Activated naive CD4-positive, alpha-beta T cell treated with anti-CD3 and anti-CD28 coated beads, Interleukin-2, amount 50 U/mL, for 16 hours (primary cell): ENCODE measurements at places on chromosomes 5 and 9.

GRCh38 chr9:92097997-92098482 is 17.2 kb downstream of the SPTLC1 start:
- DNase-seq, result peak; percentile 49

DNA sequence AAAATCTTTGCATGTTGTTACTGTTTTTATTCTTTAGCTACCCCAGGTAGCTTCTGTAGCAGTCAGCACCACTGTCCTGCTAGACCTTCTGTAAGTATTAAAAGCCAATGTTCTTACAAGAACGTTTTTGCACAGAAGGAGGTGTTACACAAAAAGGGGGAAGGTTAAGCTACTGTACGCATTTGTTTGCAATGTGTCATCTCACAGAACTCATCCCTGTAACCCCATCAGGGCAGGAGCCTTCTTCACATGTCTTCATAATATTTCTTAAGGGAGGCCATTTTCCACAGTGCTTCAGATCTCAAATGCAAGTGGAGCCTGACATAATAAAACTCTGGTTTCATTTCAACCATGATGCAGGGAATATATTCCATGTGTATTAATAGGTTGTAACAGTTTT is 67.9 kb downstream of the OSMR start:
- no peak for DNase-seq

DNA sequence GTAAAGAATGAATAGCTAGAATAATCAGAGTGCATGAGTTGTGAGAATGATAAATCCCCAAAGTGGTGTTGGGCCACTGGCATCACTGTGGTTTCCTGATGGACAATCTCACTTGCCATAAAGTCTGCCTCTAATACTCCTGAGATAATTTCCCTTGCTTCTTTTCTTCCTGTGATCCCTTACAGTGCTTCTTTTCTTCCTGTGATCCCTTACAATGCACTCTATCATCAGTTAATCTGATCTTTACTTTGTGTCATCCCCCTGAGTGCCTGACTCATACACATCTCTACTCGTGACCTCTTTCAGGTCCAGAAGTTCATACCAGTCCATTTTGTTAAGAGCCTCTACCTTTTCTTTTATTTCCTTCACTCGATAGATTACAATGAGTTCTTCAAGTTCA is 418.3 kb downstream of the HCN1 start:
- no peak for DNase-seq

DNA sequence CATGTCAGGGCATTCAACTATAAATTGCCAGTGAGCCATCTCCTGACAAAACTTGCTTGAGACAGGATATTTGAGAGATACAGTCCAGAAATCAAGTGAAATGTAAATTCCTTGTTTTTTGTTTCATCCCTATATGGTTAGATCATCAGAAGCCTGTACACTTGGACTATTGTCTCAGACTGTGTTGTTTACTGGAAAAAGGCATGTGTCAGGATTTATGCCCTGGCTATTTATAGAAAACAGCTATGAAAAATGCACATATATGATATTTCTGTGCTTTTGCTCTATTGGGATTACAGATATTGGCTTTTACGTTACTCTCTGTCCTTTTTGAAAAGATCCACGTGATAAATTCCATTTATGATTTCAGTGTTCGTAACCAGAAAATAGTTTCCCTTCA is 44.2 kb downstream of the IL31RA start:
- DNase-seq, result no peak

- DNase-seq, result no peak
Measured at GRCh38 chr9:116468793-116469527, 218.1 kb upstream of the TRIM32 start.

- no peak for DNase-seq
Measured at GRCh38 chr9:97806721-97807120, 46.3 kb upstream of the FOXE1 start.

DNA sequence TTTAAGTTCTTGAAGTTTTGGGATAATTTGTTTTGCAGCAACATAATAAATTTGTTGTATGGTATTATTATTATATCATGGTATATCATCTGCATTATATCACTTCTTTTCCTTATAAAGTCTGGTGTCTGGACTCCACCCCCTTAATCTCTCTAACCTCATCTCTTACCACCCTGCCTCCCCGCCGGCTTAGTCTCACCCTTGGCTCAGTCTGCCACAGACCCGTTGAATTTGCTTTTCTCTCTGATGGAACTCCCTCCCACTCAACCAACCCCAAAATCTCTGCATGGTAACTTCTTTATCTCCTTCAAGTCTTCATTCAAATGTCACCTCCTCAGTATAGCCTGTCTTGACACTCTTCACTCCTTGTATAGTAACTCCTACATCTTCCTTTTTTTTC is 29.6 kb upstream of the MATR3 start:
- DNase-seq, result no peak

GRCh38 chr9:118262191-118262590 is 558.0 kb downstream of the TLR4 start:
- DNase-seq, result no peak

DNA sequence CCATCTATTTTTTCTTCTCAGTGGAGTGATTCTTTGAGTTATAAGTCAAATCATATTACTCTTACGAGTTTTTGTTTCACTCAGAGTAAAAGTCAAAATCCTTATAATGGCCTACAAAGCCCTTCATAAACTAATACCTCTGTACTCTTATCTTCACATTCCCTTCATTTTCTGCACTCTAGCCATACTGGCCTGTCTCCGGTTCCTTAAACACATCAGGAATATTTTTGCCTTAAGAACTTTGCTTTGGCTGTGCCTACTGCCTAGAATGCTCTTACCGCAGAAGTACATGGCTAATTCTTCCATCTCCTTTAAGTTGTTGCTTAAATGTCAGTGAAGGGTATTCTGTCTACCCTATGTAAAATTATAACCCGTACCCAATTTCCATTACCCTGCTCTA is 132.9 kb upstream of the GRHPR start:
- DNase-seq, result no peak

DNA sequence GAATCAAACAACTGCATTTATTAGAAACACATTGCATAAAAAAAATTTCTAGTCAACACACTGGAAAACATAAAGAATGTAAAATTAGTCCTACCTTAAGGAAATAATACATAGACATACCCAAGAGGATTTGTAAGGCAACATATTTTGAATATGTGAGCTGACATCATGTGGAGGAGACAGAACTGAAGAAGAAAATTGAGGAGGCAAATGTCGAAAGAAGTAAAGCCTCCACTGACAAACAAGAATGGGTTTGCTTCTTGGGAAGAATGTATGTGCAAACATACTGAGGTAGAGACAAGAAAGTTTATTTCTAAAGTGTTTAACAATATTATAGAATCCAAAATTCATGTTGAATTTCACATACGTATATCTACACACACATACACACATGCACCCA is 363.0 kb upstream of the PDE4D start:
- no peak for DNase-seq

DNA sequence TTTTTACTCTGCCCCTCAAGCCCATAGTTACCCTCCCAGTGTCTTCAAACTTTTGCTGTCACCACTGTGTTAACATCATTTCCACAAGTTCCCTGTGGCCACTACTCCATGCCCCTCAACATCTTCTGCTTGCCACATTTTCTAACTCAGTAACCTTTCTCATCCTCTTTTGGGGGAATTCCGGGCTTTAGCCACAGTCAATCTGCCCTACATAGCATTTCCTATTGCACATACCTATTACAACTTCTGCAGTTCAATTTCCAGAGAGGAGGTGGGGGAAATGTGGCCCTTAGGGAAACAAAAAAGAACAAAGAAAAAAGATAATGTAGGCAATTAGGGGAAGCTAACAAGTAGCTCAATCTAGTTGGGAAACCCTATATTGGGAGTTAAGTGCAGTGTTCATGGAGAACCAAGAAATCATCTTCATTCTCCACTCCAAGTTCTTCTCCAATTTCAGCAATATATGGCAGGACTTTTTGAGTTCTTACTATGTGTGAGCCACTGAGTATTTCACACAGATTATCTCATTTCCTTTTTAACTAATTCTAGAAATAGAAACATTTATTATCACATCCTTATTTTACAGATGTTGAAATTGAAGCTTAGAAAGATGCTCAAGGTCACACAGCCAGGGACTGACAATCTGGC is 40.2 kb upstream of the LPAR1 start:
- DNase-seq, result no peak

- no peak for DNase-seq
Measured at GRCh38 chr9:135530146-135530545, 8.9 kb downstream of the LCN1 start.

- no peak for DNase-seq
Measured at GRCh38 chr5:35120715-35121114, 73.0 kb upstream of the AGXT2 start.

- no peak for DNase-seq
Measured at GRCh38 chr5:79301046-79301712, 65.2 kb downstream of the JMY start.

DNA sequence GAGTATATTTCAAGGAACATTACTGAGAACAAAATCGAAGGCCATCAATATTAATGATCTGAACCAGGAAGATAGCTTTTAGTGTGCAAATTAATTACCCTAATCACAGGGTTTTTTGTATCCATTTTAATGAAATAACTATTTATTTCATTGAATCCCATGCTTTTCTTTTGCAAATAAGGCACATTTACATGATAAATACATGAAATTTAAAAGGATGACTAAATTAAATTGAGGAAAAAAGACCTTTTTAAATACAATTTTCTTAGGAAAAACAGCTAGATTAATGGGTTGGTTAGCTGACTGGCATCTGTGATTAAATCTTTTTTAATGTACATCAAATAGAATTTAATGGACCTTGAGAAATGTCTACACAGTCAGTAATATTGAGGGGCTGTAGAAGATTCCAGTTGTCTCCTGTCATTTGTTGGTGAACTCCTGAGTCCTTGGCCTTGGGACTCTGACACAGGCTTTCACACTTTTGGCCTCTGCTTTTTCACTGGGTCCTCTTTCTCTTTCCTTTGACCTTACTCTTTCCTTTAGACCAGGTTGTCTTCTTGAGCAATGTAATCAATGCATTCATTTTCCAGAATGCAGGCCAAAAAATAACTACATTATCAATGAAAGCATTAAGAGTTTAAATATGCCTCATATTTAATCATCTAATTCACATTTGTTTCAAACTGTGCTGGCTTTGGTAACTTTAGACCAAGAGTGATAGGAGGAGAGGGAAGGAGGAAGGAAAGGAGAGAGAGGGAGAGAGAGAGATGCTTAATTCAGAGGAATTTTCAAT is 511.5 kb downstream of the ZNF608 start:
- DNase-seq, result no peak

- no peak for DNase-seq
Measured at GRCh38 chr9:104280178-104280560, 186.1 kb downstream of the SMC2 start.

DNA sequence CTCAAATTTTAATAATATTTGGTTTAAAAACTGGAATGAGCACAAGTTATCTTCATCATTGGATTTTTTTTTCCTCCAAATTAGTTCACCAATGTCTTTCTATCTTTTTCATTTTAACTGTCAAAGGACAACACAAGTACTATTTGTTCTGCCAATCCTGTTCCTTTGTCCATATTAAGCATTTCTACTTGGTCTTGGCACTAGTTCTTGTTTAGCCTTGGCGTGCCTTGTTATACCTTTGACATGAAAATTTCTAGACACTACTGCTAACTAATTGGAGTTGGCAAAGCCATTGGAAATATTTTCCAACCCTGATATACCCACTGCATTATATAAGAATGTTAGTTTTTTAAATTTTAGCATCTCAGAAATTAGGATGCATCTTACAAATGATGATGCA is 3.8 kb downstream of the SPINK6 start:
- DNase-seq, result no peak
